ENCODE measurements at places on chromosomes 6 and 20. TPM values are rescaled to one million over a fixed set of nuclear protein-coding genes. Genes with fewer than 3 reads are reported as not detected.

DNA sequence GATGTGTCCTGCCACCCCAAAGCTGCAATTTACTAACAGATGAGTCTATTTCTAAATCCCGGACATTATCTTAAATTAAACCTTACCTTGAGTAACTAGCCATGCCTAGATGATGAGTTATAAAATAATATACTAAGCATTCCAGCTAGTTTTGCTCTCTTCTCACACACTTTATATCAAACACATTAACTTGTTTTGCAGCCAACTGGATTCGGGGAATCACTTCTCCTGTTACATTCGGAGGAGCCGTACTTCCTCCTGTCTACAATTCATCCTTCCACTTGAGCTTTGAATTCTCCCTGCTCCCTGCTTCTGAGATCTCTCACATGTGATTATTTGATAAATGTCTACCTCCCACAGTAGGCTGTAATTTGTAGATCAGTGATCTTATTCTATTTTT lies 420.1 kb downstream of the GJA1 start:
- DNase-seq, result no peak

DNA sequence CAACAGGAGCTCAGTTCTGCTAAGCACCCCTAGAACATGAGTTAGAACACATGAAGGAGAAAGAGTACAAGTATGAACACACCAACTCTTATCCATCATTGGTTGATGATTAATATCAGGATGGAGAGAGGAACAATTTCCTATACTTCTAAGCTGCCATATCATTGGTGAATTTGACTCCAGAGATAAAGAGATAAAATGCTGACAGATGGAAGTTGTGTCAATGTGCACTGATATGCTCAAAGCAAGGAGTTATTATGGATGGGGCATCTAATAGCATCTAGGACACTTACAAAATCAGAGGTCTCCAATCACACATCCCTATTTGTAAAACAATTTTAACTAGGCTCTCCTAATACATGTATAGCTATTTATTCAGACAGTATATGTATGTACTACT lies 145.4 kb downstream of the BFSP1 start:
- DNase-seq, result no peak

The RHAG gene
- 0.60 TPM for total RNA-seq

GRCh38 chr20:60214901-60215815 lies 256.9 kb downstream of the CDH26 start:
- DNase-seq, result no peak

GRCh38 chr6:122207794-122208193 lies 191.7 kb upstream of the HSF2 start:
- no peak for DNase-seq

The CDKN1A gene
- total RNA-seq, result 31.5 TPM

The RWDD2A gene
- 3.9 TPM for total RNA-seq

The CCDC170 gene
- 0.85 TPM for total RNA-seq

The FAXC gene
- 0.42 TPM for total RNA-seq

- DNase-seq, result no peak
Measured at GRCh38 chr6:36649701-36650484, 28.6 kb upstream of the CDKN1A start.
